ENCODE measurements at places on chromosomes 6 and 20.
A peak's percentile ranks its signal among the peaks of the same experiment; 100 is the strongest.

- no peaks in the 10 kb centered on the region for H3K27me3 ChIP-seq
- H3K27ac ChIP-seq: no peak overlapping the region
- no peak overlapping the region for H3K4me3 ChIP-seq
- no peaks in the 10 kb centered on the region for H3K4me1 ChIP-seq
- H3K36me3 ChIP-seq: no peaks in the 10 kb centered on the region
Observed at GRCh38 chr6:133173276-133173675, 67.9 kb upstream of the EYA4 start.

GRCh38 chr20:15411781-15412180, 1074.4 kb upstream of the FLRT3 start:
- H3K4me1 ChIP-seq: no peaks in the 10 kb centered on the region
- H3K4me3 ChIP-seq: no peak overlapping the region
- H3K36me3 ChIP-seq: no peaks in the 10 kb centered on the region
- no peaks in the 10 kb centered on the region for H3K27me3 ChIP-seq

DNA sequence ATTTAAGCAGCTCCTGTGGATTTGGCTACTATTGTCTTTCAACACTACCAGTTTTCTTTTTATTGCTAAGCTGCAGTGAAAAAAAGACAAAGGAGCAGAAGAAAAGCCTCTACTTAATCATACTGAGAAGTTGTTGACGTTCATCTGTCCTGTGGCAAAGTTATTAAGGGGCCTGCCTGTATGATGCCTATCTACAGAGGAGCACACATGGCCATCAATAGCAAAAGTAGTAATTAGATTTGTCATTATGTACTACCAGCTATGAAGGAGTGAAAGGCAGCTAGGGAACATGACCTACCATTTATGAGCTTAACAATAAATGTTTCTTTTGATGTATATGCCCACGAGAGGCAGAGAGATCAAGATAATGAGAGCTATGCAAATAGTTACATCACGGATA, 620.9 kb downstream of the PHF3 start:
- no peak overlapping the region for H3K27ac ChIP-seq
- no peaks in the 10 kb centered on the region for H3K36me3 ChIP-seq
- no peak overlapping the region for H3K4me3 ChIP-seq
- H3K27me3 ChIP-seq: no peaks in the 10 kb centered on the region
- no peaks in the 10 kb centered on the region for H3K4me1 ChIP-seq

DNA sequence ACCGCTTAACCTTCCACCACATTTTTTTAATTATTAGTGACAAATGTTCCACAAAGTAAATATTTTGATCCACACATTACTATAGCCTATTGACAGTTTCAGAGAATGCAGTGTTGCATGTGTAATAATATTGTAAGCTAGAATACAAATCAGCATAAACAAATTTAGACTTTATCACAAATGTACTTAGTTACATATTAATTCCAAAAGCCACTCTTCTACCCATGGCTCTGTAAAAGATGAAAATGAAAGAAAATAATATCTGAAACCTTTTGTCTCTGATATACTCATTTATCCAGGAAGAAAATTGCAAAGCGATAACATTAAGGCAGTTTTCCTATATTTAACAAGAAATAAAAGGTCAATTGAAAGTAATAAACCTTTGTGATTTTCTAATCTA, 954.0 kb upstream of the MAN1A1 start:
- H3K27ac ChIP-seq: no peak overlapping the region
- H3K4me3 ChIP-seq: no peak overlapping the region

- no peak overlapping the region for H3K27ac ChIP-seq
- no peak overlapping the region for H3K4me3 ChIP-seq
- no peaks in the 10 kb centered on the region for H3K27me3 ChIP-seq
- H3K4me1 ChIP-seq: peaks cover under 1% of the 10 kb centered on the region
- peaks cover 21% of the 10 kb centered on the region for H3K36me3 ChIP-seq
Observed at GRCh38 chr6:138897031-138897430, 91.0 kb downstream of the REPS1 start.

DNA sequence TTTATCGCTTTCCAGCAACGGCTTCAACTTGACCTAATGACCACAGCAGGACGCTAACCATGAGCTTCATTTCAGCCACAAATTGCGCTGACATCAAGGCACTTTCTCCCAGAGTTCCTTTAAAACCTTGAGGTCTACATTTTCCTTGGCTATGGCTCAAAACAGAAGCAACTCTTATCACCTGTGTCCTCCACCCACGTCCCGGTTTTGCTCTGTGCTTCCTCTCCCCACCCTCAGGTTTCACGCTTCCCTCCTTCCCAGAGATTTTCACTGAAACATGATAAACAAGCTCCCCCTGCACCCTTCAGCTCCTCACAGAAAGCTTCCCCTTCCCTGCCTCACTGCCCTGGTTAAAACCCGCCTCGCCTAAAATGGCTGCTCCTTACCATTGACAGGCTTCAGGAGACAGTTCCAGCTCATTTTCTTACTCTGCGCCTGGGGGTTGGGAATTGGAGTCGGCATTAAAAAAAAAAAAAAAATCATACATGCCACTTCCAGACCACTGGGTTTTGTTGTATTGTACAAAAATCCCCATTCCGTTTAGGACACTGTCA, 229.5 kb downstream of the UBE3D start:
- H3K27ac ChIP-seq: no peak overlapping the region
- no peaks in the 10 kb centered on the region for H3K27me3 ChIP-seq
- no peak overlapping the region for H3K4me3 ChIP-seq
- no peaks in the 10 kb centered on the region for H3K4me1 ChIP-seq

DNA sequence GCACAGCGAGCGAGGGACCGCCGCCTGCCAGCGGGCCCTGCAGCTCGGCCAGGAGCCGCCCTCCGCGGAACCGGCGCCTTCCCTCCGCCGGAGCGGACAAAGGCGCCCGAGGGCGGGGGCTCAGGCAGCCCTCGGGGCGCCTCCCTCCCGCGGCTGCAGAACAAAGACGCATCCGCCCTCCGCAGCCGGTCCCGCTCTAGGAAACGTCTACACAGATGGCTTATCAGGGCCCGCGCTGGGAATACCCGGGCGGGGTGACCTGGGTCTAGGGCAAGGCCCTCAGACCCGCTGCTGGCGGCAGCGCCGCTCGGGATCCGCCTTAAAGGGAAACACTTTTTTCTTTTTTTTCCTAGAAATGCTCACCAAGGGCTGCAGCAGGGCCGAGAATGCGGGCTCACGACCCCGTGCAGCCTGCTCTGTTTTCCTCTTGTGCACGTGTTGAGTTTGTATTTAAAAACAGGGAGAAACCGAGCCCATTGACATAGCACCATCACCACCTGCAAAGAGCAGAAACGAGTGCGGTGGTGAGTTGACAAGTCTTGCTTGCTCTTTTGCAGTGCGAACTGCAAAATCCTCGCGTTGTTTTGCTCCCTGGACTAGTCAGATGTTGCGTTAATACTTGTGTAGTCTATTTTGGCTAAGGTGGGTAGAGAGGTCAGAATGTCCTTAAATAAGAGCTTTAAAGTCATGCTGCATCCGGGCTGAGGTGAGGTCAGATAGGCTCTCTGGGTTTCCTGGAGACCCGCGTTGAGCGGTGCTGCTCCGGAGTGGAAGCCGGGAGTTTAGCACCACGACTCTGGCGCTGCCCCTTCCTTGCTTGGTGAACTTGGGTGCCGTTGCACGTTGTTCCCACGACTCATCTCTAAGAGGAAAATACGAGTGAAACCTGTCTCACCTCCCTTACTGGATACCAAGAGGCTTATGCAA, 1.1 kb upstream of the RPS6KA2 start:
- no peaks in the 10 kb centered on the region for H3K36me3 ChIP-seq
- DNase-seq: peak; percentile 90
- peaks cover 17% of the 10 kb centered on the region for H3K4me1 ChIP-seq
- peak overlapping the region; percentile 83 for H3K27ac ChIP-seq
- H3K4me3 ChIP-seq: peak overlapping the region; percentile 91
- peaks cover 45% of the 10 kb centered on the region for H3K27me3 ChIP-seq

DNA sequence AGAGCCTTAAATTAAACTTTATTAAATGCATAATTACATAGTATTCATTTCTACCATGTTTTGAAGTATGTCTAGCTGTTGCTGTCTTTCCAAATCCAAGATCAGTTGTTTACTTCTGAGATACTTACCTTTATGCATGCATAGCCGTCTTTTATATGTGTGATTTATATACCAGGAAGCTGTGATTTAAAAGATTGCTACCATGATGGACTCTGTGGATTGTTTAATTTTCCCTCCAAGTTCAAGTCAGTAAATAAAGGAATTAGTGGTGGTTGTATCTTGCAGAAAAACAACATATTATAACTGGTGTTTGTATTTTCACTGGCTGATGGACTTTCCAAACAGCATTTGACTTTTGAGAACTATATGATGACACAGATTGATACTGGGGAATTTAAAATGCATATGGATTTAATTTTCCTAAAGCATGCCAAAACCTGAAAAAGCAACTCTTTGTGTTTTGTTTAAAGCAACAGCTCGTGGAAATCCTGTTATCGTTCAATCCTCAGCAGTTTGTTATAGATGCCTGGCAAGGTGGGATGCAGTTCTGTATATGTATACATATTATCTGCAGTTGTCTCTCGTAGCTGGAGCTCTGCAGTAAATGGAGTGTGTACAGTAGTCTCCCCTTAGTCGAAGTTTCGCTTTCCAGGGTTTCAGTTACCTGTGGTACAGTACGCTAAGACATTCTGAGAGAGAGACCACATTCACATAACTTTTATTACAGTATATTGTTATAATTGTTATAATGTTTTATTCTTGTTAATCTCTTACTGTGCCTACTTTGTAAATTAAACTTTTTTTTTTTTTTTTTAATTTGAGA, 77.1 kb downstream of the CBFA2T2 start:
- no peak overlapping the region for H3K4me3 ChIP-seq
- no peak overlapping the region for H3K27ac ChIP-seq
- DNase-seq: no peak
- H3K36me3 ChIP-seq: no peaks in the 10 kb centered on the region

GRCh38 chr6:111792914-111793700, 80.1 kb downstream of the FYN start:
- H3K36me3 ChIP-seq: peaks cover 43% of the 10 kb centered on the region
- peaks cover 58% of the 10 kb centered on the region for H3K4me1 ChIP-seq
- H3K4me3 ChIP-seq: peak overlapping the region; percentile 45
- DNase-seq: no peak
